ENCODE measurements at places on chromosomes 2 and 18.

DNA sequence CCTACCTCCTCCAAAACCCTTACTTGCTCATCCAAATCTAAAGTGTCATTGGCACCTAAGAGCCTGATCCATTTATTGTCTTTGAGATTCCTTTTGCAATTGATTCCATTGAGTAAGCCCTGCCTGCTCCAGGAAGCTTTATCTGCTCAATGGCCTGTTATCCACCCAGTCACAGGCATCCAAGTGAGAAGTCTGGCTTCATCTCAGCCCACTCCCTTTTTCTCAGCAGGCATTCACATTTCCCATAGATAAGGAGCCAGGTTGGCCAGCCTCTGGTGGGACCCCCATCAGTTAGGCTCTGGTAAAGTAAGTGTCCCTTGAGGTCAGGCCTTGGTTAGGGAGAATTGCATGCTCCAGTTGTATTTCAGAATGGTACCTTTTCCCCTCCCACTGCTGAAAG is 396.2 kb upstream of the ST6GAL2 start:
- DNase-seq, result no peak

- no peak for DNase-seq
Observed at GRCh38 chr18:24246143-24246542, 107.3 kb downstream of the CABYR start.

- DNase-seq, result no peak
Observed at GRCh38 chr2:110216803-110217202, 4.5 kb upstream of the MTLN start.

DNA sequence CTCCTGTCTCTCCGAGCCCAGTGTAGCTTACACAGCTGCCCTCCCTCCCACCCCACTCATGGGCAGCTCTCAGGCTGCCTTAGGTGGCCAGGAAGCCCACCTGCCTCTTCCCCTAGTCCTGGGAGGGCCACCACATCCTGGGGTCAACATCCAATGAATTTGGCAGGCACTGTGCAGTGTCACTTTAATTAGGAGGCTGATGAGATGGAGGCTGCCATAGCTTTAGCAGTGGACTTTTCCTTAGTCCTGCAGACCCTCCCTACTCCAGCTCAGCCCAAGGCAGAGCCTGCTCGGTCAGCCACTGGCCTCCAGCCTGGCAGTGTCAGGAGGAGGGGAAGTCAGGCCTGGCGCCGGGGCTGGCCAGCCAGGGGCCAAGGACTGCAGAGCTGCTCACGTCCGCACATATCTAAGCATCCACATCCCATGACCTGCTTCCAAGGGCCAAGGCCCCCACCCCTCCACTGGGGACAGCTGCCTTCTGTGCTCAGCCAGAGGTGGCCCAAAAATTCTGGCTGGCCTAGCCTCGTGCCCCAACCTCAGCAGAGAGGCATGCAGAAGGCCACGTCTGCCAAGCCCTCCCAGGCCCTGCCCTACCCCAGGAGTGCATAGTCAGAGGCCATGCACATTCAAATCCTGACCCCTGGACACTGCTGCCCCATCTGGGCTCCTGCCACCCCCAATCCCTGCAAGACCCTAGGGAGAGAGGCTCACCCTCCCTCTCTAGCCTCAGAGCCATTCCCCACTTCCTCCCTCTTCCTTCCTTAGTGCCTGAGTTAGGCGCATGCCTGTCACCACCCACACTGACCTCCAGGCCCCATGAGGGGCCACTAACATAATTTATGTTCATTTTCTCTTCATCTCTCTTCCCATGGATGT is 33.1 kb downstream of the ADRA2B start:
- no peak for DNase-seq

DNA sequence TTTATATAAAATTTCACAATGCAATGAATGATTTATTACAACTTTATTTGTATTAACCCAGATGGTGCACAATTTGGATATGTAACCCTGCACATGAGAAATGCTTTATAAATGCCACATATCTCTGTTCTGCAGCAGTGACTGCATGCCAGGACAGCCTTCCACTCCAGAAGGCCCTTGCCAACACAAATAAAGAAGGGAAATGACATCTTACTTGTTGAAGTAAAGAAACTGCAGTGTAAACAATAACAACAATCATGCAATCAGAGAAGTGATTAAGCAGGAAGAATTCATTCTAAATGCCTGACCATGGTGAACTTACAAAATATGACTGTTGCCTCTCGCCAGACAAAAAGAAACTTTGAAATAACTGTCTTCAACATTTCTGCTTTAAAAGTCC is 129.9 kb upstream of the CHST9 start:
- no peak for DNase-seq

Measured in hematopoietic multipotent progenitor cell treated with erythropoietin and hydrocortisone succinate and interleukin-3 and kit ligand, for 8 days (in vitro differentiated cells).